Stimulated activated CD8-positive, alpha-beta memory T cell treated with anti-CD3 and anti-CD28 coated beads, Interleukin-7, amount 100 ng/mL, for 48 hours (primary cell): ENCODE measurements at places on chromosomes 13 and 19.

GRCh38 chr13:69450245-69450644, 657.4 kb upstream of the ATXN8OS start:
- DNase-seq: no peak

DNA sequence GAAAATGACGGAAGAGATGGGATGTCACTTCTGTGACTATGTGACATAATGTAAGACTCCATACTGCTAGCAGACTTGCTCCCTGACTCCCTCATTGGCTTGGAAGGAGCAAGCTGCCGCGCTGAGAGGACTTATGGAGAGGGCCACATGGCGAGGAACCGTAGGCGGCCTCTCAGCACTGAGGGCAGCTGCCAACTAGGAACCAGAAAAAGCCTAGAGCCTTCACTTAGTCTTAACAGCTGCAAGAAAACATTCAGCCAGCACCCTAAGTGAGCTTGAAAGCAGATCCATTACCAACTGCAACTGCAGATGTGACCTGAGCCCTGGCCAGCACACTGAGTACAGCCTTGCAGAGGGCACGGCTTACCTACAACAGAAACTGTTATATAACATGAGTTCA, 33.9 kb downstream of the USP12 start:
- DNase-seq: no peak

- no peak for DNase-seq
Measured at GRCh38 chr19:36750066-36750691, 22.4 kb downstream of the ZNF850 start.

GRCh38 chr19:44741841-44742329, 6.6 kb upstream of the BCL3 start:
- no peak for DNase-seq

- no peak for DNase-seq
Measured at GRCh38 chr13:114124921-114125320, 7.5 kb downstream of the RASA3 start.

DNA sequence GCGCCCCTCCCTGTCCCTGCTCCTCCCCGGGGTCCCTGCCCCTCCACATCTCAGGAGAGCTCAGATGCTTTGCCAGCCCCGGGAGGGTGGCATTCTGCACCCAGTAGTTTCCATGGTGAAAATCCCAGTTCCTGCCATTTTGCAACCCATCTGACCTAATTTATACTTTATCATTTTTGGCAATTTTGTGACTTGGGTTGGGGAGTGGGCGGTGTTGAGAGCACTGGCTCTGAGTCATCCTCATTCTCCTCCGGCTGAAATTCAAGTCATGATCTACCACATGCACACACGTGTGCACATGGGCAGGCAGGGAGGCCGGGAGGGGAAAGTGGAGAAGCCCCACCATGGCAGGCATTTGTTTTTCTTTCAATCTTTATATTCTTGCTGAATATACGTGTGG, 208.6 kb downstream of the URI1 start:
- DNase-seq: no peak

DNA sequence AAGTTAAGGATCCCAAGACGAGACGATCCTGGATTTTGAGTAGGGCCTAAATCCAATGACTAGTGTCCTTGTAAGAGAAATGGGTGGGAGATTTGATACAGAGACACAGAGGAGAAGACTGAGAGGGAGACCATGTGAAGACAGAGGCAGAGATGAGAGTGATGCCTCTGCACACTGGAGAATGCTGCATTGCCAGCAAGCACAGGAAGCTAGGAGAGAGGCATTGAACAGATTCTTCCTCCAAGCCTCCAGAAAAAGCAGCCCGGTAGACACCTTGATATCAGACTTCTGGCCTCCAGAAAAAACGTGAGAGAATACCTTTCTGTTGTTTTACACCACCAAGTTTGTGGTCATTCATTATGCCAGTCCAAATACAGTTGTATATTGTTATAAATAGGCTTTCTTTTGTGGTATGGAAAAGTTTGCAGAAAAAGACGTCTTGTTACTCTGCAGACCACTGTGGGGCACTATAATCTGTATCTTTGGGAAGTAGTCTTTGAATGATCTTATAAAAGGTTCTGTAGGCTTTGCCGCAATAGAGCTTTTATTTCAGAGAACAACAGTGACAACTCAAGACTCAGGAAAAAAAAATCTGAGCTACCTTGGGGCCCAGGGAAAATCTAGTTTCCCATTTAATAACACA, 17.9 kb upstream of the RFC3 start:
- no peak for DNase-seq

- no peak for DNase-seq
Measured at GRCh38 chr13:113577881-113578435, 6.6 kb upstream of the TFDP1 start.

GRCh38 chr19:33175886-33176669, 18.1 kb upstream of the LRP3 start:
- no peak for DNase-seq

GRCh38 chr13:76944456-76944855, 3.9 kb upstream of the ACOD1 start:
- DNase-seq: no peak

DNA sequence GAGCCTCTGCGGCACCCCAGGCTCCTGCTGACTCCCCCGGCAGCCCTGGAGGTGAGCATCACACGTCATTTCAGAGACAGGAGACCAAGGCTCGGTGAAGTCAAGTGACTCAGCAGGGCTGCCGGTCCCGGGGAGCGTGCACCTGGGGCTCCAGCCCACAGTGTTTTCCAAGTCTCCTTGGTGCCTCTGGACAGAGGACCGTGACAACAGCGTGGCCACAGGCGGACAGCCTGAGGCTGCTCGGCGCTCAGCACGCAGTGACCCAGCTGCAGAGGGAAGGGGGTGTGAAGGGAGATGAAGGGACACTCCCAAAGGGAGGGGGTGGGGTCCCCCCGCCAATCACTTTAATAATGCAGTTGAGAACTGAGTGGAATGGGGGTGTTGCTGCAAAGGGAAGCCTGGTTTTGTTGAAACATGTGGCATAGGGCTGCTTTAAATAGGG, 17.5 kb upstream of the ASPDH start:
- no peak for DNase-seq

DNA sequence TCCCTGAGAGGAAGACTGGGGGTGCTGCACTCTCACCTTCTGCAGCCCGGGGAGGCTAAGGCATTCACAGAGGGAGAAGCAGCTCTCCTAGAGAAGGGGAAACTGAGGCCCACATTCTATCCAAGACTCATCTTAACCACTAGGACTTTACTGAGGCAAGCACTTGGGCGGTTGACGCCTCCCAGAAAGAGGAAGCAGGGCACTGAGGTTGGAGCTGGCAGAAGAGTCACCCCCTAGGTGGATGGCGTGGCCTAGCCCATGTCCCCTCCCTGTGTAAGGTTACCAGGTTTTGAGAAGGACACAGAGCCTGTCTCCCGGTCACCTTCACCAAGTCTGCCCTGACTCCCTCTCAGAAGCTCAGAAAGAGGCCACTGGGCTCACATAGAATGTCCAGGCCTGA, 2.7 kb downstream of the S1PR2 start:
- DNase-seq: no peak

- DNase-seq: no peak
Measured at GRCh38 chr19:588093-588740, 1.5 kb upstream of the HCN2 start.

GRCh38 chr19:35455616-35456201, 7.7 kb downstream of the FFAR2 start:
- DNase-seq: no peak

- DNase-seq: no peak
Measured at GRCh38 chr19:19259741-19260140, 13.4 kb downstream of the TM6SF2 start.

- no peak for DNase-seq
Measured at GRCh38 chr13:21924958-21925357, 254.1 kb downstream of the FGF9 start.

DNA sequence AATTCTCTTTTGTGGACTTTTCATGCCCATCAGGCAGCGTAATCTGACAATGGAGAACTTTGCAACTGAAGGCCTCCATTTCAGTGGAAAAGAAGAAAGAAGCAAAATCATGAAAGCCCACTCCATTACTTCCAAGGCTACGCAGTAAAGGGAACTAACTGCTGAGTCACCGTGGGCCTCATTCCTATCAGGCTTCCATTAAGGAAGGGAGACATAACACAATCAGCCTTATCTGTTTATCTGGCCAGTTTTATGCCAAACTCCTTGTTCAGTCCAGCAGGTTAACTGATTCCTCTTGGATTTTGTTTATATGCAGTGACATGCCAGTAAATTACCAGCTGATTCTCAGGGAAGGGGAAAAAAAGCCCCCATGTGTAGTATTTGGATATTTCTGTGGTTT, 56.8 kb upstream of the KATNAL1 start:
- DNase-seq: no peak

- no peak for DNase-seq
Measured at GRCh38 chr13:100382785-100383184, 205.8 kb downstream of the GGACT start.

- no peak for DNase-seq
Measured at GRCh38 chr19:41847351-41848105, 2.7 kb downstream of the DMRTC2 start.
